T follicular helper cell (primary cell): ENCODE measurements at places on chromosomes 7 and 10.

- no peak for DNase-seq
These were observed 779.3 kb downstream of the INHBA start for GRCh38 chr7:40923626-40924025.

DNA sequence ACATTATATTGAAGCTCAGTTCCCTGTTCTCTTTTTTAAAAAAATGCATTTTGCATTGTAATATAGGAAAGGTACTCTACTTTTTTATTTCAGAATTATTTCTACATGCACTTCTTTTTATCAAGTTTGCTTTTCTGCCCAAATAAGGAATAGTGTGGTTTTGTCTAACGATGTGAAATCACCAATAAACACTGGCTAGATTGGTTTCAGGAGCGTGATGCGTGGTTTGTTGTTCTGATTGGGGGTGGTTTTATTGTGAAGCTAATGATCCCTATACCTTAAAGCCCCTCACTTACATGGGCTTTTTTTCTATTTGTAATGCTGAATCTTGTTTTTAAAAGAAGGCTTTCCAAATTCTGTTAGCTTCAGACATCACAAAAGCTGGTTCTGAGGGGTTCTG lies 17.6 kb downstream of the ENTPD7 start:
- DNase-seq: no peak

DNA sequence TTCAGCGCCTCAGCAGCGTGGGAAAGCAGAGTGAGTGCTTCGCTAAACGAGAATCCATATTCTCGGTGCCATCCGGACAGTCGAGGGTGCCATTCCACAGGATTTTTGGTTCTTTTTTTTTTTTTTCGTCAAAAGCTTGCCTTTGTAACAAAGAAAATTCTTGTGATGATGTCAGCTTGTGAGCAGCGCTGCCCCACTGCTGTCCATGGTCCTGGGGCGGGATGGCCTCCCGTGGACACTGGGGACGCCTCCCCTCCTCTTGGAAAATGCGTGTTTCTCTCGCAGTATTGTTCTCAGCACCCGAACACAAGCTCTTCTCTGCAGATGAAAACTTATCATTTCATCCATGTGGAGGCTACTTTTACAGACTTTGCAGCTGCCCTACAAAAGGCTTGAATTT lies 477.4 kb downstream of the TCERG1L start:
- DNase-seq: no peak

DNA sequence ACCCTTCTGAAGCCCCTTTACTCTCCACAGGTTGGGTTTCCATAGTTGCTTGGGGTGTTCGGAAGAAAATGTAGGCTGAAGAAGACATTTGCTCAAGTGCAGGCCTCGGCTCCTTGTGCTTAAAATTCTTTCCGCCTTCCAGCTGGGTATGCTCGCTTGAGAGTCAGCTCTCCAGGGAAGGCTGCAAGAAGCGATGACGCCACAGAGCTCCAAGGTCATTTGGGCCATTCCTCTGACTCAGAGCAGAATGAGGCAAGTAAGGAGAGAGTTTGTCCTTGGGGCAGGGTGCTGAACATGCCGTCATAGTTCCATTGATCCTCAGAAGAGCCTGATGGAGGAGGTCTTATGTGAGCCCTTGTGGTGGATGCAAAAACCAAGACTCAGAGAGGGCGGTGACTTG lies 27.4 kb upstream of the HSPA12A start:
- DNase-seq: no peak

DNA sequence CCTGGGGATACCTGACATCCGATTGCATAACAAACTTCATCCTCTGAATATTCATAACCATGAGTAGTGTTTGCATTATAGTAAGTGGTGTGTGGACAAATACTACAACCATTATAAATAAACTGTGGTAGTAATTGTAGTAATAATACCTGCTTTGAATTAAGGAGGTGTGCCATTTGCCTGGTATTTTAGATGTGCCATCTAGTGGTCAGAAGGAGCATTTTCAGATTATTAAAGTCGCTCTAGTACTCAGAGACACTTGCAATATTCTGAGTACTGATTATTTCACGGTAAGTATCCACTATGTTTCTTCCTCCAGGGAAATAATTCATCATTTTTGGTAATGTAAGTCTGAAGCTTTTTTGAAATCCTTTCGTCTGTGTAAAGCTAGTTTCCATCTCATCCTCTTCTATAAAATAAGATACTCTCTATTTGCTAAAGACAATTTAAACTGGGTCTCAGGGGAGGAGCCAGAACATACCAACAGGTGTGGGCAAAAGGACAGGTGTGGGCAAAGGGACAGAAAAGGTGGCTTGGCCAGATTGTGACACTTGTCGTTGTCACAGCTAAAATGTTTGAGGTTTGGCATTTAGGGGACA lies 115.3 kb upstream of the WDR11 start:
- DNase-seq: no peak

DNA sequence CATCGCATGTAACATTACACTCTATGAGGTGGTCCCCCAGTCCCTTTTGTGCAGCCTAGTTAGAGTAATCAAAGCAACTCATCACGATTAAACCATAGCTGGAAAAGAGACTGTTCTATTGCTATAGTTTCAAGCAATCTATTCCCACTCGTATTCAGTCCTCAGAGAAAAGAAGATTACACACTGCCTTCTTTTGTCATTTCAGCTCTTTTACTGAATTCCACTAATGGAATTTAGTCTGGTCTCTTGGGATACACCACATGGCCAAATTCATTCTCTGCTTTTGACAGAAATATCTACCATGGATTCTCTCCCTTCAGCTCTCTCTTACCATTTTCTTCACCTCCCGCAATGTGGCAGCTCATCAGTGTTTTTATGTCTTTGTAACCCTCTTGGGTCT lies 108.9 kb upstream of the HDAC9 start:
- no peak for DNase-seq

GRCh38 chr10:96917628-96918027 lies 85.5 kb downstream of the LCOR start:
- DNase-seq: no peak

- no peak for DNase-seq
These were observed 19.3 kb upstream of the TOMM7 start for GRCh38 chr7:22841954-22842353.

GRCh38 chr10:73625004-73625883 lies 16.0 kb downstream of the MYOZ1 start:
- no peak for DNase-seq

- DNase-seq: no peak
These were observed 26.0 kb downstream of the LEP start for GRCh38 chr7:128266883-128267594.

DNA sequence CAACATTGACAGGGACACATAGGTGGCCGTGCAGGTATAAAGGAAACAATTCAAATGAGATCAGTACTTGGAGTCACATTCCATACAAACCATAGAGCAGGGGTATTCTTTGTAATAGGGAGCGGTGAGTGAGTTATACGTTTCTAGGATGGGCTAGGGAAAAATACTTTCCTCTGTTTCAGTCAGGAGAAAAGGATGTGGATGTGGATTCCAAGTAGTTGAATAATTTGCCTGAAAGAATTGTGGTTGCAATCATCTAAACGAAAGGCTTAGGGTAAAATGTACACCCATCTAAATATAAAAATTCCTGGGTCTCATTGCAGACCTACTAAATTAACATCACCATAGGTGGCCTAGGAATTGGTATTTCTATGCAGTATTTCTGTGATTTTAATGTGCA lies 270.7 kb upstream of the IGFBP3 start:
- DNase-seq: no peak

GRCh38 chr10:535952-536351 lies 153.5 kb downstream of the DIP2C start:
- no peak for DNase-seq
